ENCODE measurements at places on chromosomes 2 and 18. TPM values are rescaled to one million over a fixed set of nuclear protein-coding genes. Genes with fewer than 3 reads are reported as not detected.

- no peak for DNase-seq
Observed at GRCh38 chr2:7674606-7675005, 757.4 kb downstream of the RNF144A start.

GRCh38 chr2:219387306-219388120, at the start of gene DNPEP:
Gene DNPEP, minus strand, starts transcription at chr2:219387912. Its CDS starts 118 bp downstream, at chr2:219387794.
- DNase-seq: peak; percentile 93

The TLX2 gene
- total RNA-seq: 0.52 TPM

DNA sequence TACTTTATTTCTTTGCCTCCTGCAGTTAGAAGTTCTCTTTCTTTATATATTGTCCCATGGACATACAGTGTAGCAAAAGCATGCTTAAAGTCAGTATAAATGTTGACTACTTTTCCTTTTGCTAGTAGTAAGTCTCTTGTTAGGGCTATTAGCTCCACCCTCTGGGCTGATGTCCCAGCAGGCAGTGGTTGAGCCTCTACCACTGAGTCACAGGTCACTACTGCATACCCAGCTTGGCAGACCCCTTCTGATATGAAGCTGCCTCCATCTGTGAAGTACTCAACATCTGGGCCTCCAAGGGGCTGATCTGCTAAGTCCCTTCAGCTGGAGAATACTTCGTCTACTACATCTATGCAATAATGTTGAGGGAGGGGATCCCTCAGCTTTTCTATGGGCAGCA, 61.0 kb upstream of the SLC35G4 start:
- no peak for DNase-seq

DNA sequence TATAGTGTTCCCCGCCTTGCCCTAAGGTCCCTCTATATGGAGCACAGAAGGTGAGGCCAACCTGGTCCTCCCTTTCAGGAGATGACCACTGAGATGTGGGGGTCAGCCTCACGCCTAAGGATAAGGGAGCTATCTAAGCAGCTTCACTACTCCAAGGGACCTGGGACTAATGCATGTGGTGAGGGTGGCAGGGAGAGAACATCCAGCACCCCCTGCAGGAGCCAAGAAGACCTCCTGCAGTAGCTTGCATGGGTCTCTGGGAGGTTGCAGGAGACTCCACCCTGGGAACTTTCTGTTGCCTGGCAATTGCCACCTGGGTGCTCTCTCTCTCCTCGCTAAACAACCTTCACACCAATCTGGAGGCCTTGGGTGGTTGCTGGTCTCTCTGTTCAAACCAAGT, 93.0 kb upstream of the KLHL29 start:
- no peak for DNase-seq

The SLC40A1 gene
- 3.2 TPM for total RNA-seq

The RNF181 gene
- total RNA-seq: 106 TPM

DNA sequence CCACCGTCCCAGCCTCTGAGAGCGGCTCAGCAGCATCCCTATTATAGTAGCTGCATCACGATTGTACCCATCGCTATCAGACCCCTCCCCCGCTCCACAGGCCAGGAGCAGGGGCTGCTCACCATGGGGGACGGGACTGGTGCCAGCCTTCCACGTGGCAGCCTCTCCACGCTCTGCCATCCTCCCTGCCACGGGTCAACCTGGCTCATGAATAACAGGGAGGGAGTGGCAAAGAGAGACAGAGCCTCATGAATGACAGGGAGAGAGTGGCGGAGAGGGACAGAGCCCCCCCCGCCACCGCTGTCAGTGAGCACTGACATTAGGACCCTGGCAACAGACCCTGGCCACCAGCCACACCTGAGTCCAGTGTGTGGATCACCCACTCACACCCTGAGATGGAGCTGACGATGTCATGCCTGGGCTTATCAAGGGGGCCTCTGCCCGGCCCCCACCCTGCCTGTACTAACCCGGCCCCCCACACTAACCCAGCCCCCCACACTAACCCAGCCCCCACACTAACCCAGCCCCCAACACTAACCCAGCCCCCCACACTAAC, 16.9 kb downstream of the CROCC2 start:
- no peak for DNase-seq
